ENCODE measurements at places on chromosomes 2 and 18.

DNA sequence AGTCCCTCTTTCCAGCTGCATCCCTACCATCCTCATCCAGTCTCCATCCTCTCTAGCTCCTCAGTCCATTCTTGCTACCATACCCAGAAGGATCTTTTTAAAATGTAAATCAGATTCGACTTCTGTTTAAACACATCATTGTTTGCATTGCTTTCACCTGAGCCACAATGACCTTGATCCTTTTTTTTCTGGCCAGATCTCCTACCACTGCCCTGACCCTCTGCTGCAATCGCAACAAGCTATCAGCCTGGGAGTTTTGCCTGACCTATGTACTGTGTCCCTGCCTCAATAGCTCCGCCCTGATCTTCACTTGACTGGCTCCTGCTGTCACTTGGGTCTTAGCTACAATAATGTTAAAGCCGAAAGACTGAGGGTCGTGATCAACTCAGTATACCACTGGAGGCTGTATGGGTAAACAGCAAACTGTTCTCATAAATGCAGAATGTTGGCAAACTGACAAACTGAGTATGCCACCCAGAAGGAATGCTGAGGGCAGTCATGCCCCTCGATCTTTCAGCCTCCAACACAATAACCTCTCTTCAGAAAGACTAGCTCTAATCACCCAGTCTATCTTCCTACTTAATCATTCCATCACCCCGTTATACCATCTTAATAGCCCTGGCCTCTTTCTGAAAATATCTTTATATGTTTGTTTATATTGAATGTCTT lies 2.6 kb upstream of the RBM43 start:
- DNase-seq = no peak

DNA sequence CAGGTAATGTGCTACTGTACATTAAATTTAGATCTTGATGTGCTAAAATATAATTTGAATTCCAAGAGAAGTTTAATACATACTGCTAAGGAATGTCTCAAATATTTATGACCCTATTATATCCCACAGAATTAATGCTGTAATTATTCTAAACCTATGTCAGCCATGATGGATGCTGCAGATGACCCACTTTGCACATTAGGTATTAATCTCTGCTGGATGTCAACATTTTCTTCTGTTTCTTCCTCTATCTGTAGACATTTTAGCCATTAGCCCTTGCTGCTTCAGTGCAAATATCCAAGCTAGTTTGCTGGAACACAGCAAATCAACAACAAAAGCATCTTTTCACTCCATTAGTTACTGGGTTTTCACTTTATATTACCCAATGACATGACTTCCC lies 164.6 kb downstream of the CDH2 start:
- no peak for DNase-seq

GRCh38 chr2:26849056-26849999 lies 1.4 kb downstream of the DPYSL5 start:
- no peak for DNase-seq

DNA sequence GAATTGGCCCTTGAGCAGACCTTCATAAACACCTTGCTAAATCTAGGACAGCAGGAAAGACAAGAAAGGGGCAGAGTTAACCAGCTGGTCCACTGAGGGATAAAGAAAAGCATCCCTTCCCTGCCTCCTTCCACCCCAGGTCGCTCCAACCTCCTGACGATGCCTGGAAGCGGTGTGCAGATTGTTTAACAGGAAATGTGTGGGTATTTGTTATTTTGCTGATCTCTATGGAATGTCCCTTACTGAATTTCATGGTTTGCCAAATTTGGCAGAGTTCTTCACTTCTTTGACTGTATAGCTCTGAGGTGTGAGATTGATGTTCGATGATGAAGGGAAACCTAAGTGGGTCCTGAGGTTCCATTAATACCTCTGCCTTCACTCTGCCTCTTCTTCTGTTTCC lies 72.9 kb downstream of the MAP3K20 start:
- DNase-seq = no peak

DNA sequence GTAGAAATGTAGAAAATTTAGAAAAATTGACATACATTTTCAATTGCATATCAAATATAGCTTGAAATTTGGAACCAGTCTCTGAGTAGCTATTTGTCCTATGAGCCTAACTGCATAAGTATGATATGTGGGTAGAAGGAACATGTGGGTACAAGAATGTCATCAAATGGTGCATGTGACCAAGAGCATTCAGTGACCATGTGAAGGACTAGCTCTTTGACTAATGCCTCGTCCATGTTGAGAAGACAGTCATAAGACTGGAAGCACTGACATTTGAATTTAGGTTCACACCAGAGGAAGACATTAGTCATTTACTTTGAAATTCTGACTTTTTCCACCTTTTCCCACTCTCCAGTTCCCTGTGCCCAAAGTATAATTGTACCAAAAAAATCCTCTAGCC lies 12.6 kb downstream of the MRPL44 start:
- DNase-seq = no peak

- no peak for DNase-seq
Observed at GRCh38 chr2:179255129-179255528, 9.5 kb downstream of the SESTD1 start.

GRCh38 chr2:197296835-197297234 lies 13.7 kb downstream of the ANKRD44 start:
- no peak for DNase-seq

GRCh38 chr2:221420245-221420644 lies 151.9 kb downstream of the EPHA4 start:
- no peak for DNase-seq

DNA sequence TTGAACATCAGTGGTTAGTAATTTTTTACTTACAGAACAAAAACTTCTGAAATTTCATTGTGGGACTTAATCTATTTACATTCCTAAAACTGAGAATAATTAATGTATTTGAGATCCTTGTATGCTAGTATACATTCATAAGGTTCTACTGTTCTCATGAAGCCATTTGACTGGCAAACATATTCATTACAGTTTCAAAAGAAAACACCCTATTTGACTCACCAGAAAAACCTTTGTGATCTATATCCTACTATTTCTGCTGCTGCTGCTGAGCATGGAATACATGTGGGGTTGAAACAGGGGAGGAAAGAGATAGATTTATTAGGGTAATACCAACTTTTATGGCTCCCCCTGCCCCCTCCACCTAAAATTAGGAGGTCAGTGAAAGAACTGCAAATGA lies 21.8 kb downstream of the MARS2 start:
- DNase-seq = no peak

- DNase-seq = no peak
Observed at GRCh38 chr2:43420389-43420801, 175.4 kb downstream of the THADA start.

GRCh38 chr2:26757873-26758789 lies 6.0 kb upstream of the SLC35F6 start:
- DNase-seq = no peak

DNA sequence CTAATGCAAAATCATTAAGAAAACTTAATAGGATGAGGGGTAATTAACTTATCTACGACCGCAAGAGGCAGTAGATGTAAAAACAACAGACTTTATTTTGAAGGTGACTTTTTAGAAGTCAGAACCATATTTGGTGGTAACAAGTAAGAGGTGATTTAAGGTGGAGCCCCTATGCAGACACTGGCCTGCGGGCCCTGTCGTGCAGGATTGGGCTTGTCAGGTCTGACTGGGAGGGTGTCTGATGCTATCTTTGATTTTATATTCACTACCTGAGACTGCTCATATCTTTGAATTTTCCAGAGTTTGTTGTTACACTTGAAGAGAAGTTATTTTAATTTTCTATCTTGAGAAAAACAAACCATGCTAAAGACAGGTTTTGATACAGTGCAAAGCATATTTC lies 29.1 kb upstream of the SCLY start:
- DNase-seq = no peak

DNA sequence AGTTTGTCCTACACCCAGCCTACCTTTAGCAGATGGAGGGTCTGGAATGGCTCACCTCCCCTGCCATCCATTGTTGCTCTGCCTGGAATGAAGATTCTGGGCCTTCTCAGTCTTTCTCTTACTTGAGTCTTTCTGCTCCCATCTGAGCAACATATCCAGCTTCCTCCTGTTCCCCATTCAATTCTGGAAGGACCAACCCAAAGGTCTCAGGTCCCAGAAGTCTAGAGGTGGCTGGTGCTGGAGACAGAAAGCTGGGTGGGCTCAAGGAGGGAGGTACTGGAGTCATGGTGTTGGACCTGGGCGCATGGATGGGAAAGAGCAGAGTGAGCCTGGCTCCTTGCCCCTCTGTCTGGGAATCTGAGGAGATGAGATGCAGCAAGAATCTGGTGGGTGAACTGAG lies 93.5 kb upstream of the SIX3 start:
- no peak for DNase-seq

- DNase-seq = no peak
Observed at GRCh38 chr2:149473068-149473467, 114.5 kb downstream of the MMADHC start.

DNA sequence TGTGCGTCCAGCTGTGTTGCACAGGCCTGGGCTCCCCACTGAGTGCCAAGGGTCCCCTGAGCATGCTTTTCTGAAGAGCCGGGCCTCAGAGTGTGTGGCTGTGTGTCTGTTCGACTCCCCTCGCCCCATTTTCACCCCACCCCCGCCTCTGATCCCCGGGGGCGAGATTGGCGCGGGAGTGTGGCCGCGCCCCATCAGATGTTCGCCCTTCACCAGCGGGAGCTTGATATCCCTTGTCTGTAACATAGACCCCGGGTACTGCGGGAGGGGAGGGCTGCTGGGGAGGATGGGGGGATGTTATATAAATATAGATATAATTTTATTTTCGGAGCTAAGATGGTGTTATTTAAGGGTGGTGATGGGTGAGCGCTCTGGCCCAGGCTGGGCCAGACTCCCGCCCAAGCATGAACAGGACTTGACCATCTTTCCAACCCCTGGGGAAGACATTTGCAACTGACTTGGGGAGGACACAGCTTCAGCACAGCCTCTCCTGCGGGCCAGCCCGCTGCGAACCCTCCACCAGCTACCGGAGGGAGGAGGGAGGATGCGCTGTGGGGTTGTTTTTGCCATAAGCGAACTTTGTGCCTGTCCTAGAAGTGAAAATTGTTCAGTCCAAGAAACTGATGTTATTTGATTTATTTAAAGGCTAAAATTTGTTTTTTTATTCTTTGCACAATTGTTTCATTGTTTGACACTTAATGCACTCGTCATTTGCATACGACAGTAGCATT lies 1.5 kb downstream of the RHOB start:
- peak; percentile 59 for DNase-seq

- no peak for DNase-seq
Observed at GRCh38 chr18:59593291-59593717, 103.9 kb downstream of the CCBE1 start.

DNA sequence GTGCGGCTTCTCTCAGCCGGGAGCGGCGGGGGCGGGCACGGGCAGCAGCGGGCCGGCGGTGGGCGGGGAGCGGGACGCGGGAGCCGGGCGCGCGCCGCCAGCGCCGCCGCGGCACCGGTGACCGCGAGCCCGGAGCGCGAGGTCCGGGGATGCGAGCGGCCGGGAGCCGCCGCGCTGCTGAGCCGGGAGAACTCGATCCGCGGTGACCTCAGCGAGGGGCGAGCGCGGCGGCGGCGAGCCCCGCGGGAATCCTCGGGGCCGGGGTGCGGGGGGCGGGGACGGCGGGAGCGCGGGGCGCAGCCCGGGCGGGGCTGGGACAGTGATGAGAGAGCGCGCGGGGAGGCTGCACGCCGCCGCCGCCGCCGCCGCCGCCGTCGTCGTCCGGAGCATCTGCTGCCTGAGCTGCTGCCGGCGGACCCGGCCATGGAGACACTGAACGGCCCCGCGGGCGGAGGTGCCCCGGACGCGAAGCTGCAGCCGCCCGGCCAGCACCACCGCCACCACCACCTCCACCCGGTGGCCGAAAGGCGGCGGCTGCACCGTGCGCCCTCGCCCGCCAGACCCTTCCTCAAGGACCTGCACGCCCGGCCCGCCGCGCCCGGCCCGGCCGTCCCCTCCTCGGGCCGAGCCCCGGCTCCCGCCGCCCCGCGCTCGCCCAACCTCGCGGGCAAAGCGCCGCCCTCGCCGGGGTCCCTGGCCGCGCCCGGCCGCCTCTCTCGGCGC lies at the start of gene MTCL1:
TSS of gene MTCL1 (plus strand) at position 319 of the 723 bp plus-strand sequence. CDS start at position 424, 105 bp downstream.
- DNase-seq = no peak

- DNase-seq = no peak
Observed at GRCh38 chr2:151713291-151713903, 20.9 kb downstream of the NEB start.

DNA sequence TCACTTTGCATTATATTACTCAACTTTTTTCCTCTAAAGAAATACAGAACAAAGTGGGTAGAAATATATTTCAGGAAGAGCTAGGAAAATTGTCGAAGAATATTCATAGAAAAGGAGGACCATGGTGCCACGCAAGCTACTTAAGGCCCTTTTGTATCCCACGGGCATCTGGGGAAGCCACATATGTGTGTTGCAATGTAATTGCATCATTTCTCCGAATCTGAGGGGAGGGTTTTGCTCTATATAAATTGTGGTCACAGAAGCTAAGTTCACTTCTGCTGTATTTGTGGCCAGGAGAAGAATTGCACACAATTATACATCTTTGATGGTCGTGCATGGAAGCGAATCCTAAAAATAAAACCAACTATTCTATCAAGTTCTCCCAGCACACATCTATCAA lies 360.3 kb downstream of the IRS1 start:
- DNase-seq = no peak

GRCh38 chr2:26723991-26724750 lies 31.6 kb downstream of the KCNK3 start:
- DNase-seq = no peak

- peak; percentile 71 for DNase-seq
Observed at GRCh38 chr2:102103992-102104871, 38.3 kb upstream of the IL1R1 start.

DNA sequence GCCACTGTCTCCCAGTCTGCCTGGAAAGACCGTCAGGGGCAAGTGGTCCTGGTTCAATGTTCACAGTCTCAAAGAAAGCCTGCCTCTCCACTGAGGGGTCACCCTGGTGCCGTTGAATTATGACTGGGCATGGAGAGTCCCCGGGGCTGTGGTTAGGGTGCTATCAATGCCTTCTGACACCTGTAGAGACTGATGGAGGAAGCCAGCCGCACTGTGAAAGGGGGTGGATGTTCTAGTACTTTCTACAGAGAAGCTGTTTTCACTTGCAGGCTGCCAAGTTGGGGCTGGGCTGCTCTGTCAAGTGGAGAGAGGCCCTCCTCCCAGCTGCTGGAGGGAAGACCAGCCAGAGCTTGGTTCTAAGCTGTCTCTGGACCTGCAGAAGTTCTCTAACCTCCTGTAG lies 80.5 kb downstream of the BCL2L11 start:
- no peak for DNase-seq
